ENCODE measurements at places on chromosomes 4 and X.

DNA sequence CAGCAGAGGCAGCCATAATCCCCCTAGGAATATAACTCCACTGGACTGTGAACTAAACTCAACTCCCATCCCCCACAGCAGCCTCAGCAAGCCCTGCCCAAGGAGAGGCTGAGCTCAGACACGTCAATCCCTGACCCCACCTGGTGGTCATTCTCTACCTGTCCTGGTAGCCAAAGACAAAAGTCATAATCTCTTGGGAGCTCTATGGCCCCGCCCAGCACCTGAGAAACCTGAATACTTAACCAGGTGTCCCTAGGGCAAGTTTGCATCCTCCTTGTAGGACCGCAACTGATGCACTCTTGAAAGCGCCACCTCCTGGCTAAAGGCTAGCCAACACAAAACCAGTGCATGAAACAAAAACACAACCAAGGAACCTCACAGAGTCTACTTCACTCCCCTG is 18.4 kb downstream of the CT47B1 start:
- DNase-seq: no peak

- no peak for DNase-seq
These were observed 109.4 kb downstream of the EFHC2 start for GRCh38 chrX:44234116-44234515.

GRCh38 chrX:72313707-72314641 is 8.3 kb upstream of the CITED1 start:
- DNase-seq: no peak

DNA sequence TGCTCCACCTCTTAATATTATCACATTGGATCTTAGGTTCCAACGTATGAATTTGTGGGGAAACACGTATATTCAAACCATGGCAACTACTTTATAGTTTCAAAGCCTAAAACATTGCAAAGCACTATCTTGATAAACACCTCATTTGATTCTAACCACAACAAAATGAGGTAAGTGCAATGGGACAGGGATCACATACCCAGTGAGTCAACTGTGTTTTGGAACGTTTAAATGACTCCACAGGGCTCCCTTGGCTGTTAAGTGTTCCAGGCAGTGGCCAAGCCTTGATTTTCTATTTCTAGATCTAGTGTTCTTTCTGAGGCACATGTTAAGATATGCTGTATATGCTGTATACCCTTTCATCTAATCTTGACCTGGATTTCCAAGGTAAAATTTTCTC is 54.5 kb upstream of the C1QTNF7 start:
- DNase-seq: no peak

DNA sequence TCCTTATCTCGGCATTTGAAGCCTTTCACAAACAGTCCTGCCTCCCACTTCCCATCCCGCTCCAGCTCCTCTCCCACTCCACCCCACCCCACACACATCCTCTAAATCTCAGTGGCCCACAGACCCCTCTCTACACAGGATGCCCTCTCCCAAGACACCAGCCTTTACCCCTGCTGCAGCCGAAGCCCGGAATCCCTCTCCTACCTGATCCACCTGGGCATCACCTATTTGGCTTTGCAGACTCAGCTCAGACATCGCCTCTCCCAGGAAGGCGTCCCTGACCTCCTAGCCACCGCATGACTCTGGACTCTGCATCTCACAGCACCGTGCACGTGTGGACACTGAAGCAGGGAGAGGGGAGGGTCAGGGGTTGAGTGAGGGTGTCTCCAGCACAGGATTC is 11.5 kb downstream of the PPP2R2C start:
- DNase-seq: no peak

All from NCI-H2029 treated with DMSO at 0.1 percent for 48 hours (cell line).